Tibial nerve (tissue), 4 donors: ENCODE measurements at places on chromosomes 13 and 19. TPM values are rescaled to one million over a fixed set of nuclear protein-coding genes. Genes with fewer than 3 reads are reported as not detected.

- peaks cover 3% of the 10 kb centered on the region for H3K4me1 ChIP-seq
- no peaks in the 10 kb centered on the region for H3K36me3 ChIP-seq
Observed at GRCh38 chr13:27926644-27927434, 7.0 kb downstream of the PDX1 start.

DNA sequence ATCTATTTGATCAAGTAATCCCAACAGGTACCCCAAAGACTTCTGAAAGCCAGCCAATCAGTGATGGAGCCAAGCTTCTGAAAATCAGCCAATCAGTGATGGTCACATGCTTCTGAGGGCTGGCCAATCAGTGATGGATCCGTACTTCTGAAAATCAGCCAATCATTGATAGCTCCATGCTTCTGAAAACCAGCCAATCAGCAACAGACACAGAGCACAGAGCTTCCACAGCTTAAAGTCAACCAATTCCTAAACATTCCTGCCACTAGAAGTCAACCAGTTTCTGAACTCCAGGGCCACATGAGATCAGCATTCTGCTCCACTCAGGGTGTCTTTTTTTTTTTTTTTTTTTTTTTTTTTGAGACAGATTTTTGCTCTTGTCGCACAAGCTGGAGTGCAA, 8.2 kb upstream of the HSD17B14 start:
- H3K4me3 ChIP-seq = no peak overlapping the region
- H3K27ac ChIP-seq = no peak overlapping the region
- H3K4me1 ChIP-seq = no peaks in the 10 kb centered on the region
- no peaks in the 10 kb centered on the region for H3K27me3 ChIP-seq
- DNase-seq = no peak
- H3K36me3 ChIP-seq = no peaks in the 10 kb centered on the region

Gene NLRP4
- total RNA-seq = not detected

Gene SEMA6B
- 12.4 TPM for total RNA-seq

DNA sequence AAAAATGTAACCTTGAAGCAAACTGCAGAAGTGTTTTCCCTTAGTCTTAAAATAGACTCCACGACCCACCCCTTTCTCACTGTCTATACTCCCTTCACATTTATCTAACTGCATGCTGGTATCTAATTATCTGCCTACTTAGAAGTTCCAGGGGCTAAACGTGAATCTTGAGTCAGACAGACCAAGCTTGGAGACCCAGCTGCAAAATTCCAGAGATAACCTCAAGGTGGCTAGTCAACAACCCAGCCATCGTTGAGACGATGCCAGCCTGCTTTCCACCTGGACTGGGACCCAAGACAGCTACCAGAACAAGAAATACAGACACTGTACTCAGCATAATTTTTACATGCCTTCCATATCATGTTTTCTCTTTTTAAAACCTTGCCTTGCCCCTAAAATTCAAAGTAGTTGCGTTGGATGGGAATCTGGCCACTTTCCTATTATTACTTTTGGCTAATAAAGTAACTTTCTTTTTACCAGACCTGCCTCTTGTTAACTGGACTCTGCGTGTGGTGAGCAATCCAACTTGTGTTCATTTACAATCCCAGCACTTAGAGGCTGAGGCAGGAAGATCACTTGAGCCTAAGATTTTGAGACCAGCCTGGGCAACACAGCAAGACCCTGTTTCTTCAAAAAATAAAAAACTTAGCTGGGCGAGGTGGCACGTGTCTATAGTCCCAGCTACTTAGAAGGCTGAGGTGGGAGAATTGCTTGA, 82.3 kb downstream of the CDADC1 start:
- H3K27ac ChIP-seq = no peak overlapping the region
- no peaks in the 10 kb centered on the region for H3K27me3 ChIP-seq
- H3K36me3 ChIP-seq = peaks cover 35% of the 10 kb centered on the region
- no peak overlapping the region for H3K4me3 ChIP-seq
- H3K4me1 ChIP-seq = peaks cover 8% of the 10 kb centered on the region

DNA sequence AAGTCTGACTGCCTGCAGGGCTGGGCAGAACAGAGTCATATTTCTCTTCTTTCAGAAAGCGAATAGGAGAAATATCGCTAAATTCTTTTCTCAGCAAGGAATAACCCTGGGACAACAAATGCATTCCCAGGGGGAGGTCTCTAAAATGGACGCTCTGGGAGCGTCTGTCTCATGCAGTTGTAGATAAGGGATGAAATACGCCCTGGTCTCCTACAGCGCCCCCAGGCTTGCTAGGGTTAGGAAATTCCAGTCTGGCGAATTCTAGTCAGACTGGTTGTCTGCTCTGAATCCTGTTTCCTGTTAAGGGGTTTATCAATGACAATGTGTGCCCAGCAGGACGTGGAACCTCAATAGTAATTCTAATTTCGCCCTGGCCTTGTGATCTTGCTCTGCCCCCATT, 1214.1 kb downstream of the DIAPH3 start:
- H3K27me3 ChIP-seq = no peaks in the 10 kb centered on the region
- H3K4me3 ChIP-seq = no peak overlapping the region
- no peaks in the 10 kb centered on the region for H3K4me1 ChIP-seq
- no peak overlapping the region for H3K27ac ChIP-seq
- H3K36me3 ChIP-seq = no peaks in the 10 kb centered on the region

DNA sequence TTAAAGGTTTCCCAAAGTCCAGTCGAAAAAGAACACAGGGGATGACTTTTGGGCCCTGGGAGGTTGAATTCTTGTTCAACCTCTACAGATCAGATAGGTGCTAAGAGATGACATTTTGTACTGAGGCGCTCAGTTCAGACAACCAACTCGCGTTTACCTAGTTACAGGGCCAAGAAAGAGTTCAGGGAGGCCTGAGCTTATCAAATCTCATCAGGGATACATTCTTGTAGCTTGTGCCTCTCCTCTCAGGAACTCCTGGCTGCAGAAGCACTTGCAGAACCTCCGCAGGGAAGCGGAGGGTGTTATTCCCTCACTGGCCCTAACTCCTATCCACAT, 825 bp downstream of the ZNF776 start:
- peaks cover 10% of the 10 kb centered on the region for H3K4me1 ChIP-seq

DNA sequence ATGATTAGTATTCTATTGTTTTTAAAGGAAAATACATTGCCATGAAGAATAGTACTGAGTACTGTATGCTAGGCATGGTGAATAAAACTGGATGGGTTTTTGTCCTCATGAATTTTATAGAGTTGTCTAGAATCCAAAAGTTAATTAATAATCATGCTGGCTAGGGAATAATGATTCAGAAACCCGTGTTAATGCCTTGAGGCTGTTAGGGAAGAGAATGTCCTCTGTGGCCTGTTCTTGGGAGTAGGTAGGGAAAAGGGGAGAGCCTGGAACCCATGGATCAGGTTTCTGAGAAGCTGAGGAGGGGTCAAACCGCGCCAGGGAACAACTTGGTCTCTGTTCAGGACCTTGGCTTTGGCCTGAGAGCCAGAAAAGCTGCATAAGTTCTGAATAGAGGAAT, 1376.3 kb upstream of the SLC10A2 start:
- no peaks in the 10 kb centered on the region for H3K4me1 ChIP-seq
- no peak for DNase-seq
- H3K36me3 ChIP-seq = no peaks in the 10 kb centered on the region
- H3K4me3 ChIP-seq = no peak overlapping the region

DNA sequence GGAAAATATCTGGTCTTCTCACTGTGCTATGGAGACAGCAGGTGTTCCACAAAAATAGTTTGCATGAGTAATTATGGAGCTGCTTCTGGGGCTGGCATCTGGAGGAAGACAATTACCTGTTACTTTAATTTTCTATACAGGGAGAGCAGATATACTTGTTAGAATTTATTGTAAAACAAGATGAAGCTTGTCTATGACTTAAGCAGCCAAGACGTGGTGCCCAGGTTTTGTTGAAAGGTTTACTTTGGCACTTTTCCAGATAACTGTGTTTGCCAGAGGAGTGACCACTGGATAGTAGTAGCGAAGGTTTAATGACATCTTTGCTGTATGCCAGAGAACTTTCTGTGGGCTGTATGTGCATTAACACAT, 134.5 kb upstream of the KL start:
- H3K27ac ChIP-seq = no peak overlapping the region
- no peak overlapping the region for H3K4me3 ChIP-seq
- H3K27me3 ChIP-seq = no peaks in the 10 kb centered on the region
- H3K36me3 ChIP-seq = no peaks in the 10 kb centered on the region
- no peak for DNase-seq
- peaks cover 6% of the 10 kb centered on the region for H3K4me1 ChIP-seq

Gene FUT1
- total RNA-seq = 1.3 TPM

- peaks cover 10% of the 10 kb centered on the region for H3K27me3 ChIP-seq
- no peak for DNase-seq
- peaks cover 8% of the 10 kb centered on the region for H3K4me1 ChIP-seq
- H3K4me3 ChIP-seq = no peak overlapping the region
Observed at GRCh38 chr19:55212447-55212846, 3.1 kb upstream of the PTPRH start.

GRCh38 chr19:47819858-47820257, 1.9 kb upstream of the CRX start:
- H3K4me3 ChIP-seq = no peak overlapping the region
- no peaks in the 10 kb centered on the region for H3K4me1 ChIP-seq
- no peak for DNase-seq
- no peaks in the 10 kb centered on the region for H3K36me3 ChIP-seq
- H3K27me3 ChIP-seq = peaks cover 40% of the 10 kb centered on the region
- H3K27ac ChIP-seq = no peak overlapping the region

Gene NOTCH3
- 42.2 TPM for total RNA-seq

Gene IL4I1
- 1.7 TPM for total RNA-seq

- no peak overlapping the region for H3K4me3 ChIP-seq
- no peak overlapping the region for H3K27ac ChIP-seq
- H3K36me3 ChIP-seq = no peaks in the 10 kb centered on the region
Observed at GRCh38 chr13:42218576-42218975, 53.4 kb upstream of the AKAP11 start.

DNA sequence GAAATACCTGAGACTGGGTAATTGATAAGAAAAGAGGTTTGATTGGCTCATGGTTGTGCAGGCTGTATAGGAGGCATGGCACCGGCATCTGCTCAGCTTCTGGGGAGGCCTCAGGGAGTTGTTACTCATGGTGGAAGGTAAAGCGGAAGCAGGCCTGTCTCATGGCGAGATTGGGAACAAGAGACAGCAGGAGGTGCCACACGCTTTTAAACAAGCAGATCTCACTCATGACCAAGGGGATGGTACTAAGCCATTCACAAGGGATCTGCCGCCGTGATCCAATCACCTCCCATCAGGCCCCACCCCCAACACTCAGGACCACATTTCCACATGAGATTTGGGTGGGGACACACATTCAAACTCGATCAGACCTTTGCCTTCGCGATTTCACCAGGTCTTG, 86.2 kb downstream of the ANKRD10 start:
- peaks cover 5% of the 10 kb centered on the region for H3K27me3 ChIP-seq
- no peak overlapping the region for H3K27ac ChIP-seq
- no peak overlapping the region for H3K4me3 ChIP-seq
- H3K4me1 ChIP-seq = no peaks in the 10 kb centered on the region
- H3K36me3 ChIP-seq = no peaks in the 10 kb centered on the region
- DNase-seq = no peak

Gene MUC16
- under 0.01 TPM for total RNA-seq

DNA sequence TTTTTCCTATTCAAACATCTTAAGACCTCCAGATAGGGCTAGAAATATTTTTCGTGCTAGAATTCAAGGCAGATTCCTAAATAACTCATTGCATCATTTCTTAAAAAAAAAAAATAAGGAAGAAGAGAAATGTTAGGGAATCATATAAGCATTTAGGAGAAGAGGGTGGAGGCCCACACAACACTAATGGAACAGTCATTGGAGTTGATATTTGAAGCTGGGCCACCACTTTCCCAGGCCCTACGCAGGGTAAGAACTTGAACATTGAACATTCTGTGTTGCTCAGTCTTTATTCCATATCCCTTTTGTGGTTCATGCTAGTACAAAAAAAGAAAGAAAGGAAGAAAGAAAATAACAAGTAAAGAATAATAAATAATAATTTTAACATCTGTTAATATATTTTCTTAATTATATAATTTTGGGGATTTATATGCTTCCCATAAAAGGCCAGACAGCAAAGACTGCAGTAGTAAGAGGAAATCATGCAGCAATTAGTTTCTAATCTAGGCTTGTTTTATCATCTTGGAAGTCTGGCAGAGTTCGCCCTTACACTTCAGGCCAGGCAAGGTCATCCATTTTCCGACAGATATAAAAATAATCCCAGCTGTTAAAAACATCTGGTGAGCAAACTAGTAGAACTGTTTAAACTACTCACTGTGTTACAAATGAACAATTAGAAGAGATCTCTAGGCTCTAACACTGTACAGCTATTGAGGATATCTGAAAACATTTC, 127.7 kb downstream of the FRY start:
- no peaks in the 10 kb centered on the region for H3K4me1 ChIP-seq
- H3K4me3 ChIP-seq = no peak overlapping the region
- no peaks in the 10 kb centered on the region for H3K36me3 ChIP-seq
- no peak for DNase-seq
- no peaks in the 10 kb centered on the region for H3K27me3 ChIP-seq
- H3K27ac ChIP-seq = no peak overlapping the region

Gene CEACAM20
- total RNA-seq = not detected

GRCh38 chr13:39892721-39893685, 237.5 kb downstream of the COG6 start:
- H3K27ac ChIP-seq = no peak overlapping the region
- no peak for DNase-seq

GRCh38 chr13:101346942-101347728, 69.2 kb downstream of the NALCN start:
- H3K4me3 ChIP-seq = no peak overlapping the region
- H3K27me3 ChIP-seq = no peaks in the 10 kb centered on the region
- no peaks in the 10 kb centered on the region for H3K4me1 ChIP-seq
- H3K36me3 ChIP-seq = no peaks in the 10 kb centered on the region
- DNase-seq = no peak

Gene PPP1R15A
- total RNA-seq = 81.0 TPM

Gene LGALS7
- total RNA-seq = not detected

Gene ICAM5
- total RNA-seq = 1.2 TPM

Gene CCDC70
- not detected for total RNA-seq

Gene PTPRS
- 468 TPM for total RNA-seq

- H3K36me3 ChIP-seq = no peaks in the 10 kb centered on the region
- H3K27ac ChIP-seq = no peak overlapping the region
- no peak overlapping the region for H3K4me3 ChIP-seq
- no peak for DNase-seq
- H3K27me3 ChIP-seq = no peaks in the 10 kb centered on the region
Observed at GRCh38 chr13:35387682-35388250, 88.7 kb downstream of the MAB21L1 start.

Gene ZNF793
- 5.5 TPM for total RNA-seq

- no peak for DNase-seq
- H3K27me3 ChIP-seq = no peaks in the 10 kb centered on the region
- H3K36me3 ChIP-seq = no peaks in the 10 kb centered on the region
- H3K27ac ChIP-seq = no peak overlapping the region
- no peak overlapping the region for H3K4me3 ChIP-seq
- H3K4me1 ChIP-seq = no peaks in the 10 kb centered on the region
Observed at GRCh38 chr13:22929381-22930126, 251.2 kb upstream of the SGCG start.

DNA sequence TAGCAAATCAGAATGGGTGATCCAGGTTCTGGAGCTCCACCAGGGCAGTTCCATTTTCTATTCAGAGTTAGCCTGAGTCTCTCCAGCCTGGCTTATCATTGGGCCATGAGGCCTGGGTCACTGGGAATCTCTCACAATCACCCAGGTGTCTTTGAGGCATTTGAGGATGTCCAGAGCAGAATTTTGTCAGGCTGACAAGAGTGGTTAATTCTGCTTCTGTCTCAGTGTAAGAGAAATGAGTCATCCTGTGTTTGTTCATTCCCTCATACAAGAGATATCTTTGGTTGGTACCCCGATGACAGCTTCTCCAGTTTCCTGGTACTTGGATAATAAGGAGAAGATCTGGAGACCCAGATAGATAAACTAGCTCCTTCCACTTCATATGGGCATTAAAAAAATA, 10.4 kb downstream of the ZNF93 start:
- H3K4me1 ChIP-seq = no peaks in the 10 kb centered on the region
- no peak for DNase-seq
- H3K36me3 ChIP-seq = peaks cover 10% of the 10 kb centered on the region
- H3K4me3 ChIP-seq = no peak overlapping the region
- no peak overlapping the region for H3K27ac ChIP-seq
